ENCODE measurements at places on chromosomes 3 and 15. TPM values are rescaled to one million over a fixed set of nuclear protein-coding genes. Genes with fewer than 3 reads are reported as not detected.

APBA2 gene
- total RNA-seq, result 0.31 TPM

GRCh38 chr15:58477170-58477569 is 45.4 kb downstream of the LIPC start:
- DNase-seq, result no peak

- DNase-seq, result no peak
These were observed 15.8 kb downstream of the ST3GAL6 start for GRCh38 chr3:98778852-98779413.

DNA sequence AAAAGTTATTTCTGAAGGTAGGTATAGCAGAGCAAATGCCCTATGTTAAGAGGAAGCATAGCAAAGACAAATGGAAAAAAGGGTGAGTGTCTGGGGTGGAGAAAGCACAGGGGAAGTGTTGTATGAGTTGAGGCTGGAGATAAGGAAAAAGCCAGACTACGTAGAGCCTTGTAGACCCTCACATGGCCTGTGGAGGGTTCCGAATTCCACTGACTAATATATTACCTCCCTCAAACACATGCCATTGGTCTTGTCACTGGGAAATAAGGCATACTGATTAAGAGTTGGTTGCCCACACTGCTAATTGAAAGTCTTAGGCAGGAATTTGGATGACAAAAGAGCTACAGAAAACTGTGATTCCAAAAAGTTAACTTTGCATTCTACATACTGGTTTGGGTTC is 65.2 kb downstream of the TRAT1 start:
- DNase-seq, result no peak

GRCh38 chr3:72810659-72811434 is 37.4 kb downstream of the SHQ1 start:
- DNase-seq, result no peak
